Stromal cell of bone marrow (primary cell): ENCODE measurements at places on chromosomes 2 and 18.
A peak's percentile ranks its signal among the peaks of the same experiment; 100 is the strongest.

DNA sequence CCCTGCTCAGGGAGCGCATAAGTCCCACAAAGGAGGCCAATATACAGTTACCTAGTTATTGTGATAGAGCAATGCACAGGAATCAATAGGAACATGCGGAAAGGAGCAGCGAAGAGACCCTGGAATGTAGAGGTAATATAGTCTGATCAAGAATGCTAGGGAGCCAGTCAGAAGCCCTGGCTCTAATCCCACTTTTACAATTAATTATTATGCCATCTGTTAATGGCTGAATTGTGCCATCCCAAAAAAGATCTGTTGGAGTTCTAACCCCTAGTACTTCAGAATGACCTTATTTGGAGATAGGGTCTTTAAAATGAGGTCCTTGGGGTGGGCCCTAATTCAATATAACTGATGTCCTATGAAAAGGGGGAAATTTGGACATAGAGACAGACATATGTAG, 7.7 kb upstream of the SPATS2L start:
- no peak for DNase-seq

DNA sequence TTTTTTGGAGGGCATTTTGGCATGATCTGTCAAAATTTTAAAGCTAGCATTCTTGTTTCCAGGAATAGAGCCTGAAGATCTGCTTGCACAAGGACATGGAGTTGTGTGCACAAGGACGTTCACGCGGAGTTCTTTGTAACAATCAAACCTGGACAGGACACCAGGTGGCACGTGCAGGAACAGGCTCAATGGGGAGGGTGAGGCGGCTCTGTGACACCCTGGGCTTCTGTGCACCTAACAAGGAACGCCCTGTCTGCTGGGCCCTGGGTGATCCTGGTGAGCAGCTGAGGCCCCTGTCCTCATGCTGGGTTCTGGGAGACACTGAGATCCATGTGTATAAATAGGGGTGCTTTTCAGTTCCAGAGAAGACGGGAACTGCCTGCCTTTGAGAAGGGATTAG, 93.1 kb upstream of the PXDN start:
- no peak for DNase-seq

GRCh38 chr18:67359873-67360838, 156.4 kb downstream of the DSEL start:
- peak; percentile 92 for DNase-seq

DNA sequence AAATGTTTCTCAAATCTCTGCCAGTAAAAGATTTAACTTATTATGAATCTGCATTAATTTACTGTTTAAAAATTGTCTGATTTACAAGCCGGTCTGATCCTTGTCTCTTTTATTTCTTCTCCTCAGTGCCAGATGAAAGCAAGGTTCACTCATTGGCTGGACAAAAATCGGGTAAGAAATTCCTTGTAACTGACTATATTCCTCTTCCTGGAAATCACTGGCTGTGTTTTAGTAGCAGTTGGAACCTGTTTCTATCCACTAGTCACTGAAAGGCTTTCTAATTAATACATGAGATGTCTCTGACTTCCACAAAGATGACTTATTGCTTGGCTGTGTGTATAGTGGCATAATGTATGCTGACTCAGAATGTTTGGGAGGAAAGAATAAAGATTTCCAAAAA, 436.6 kb upstream of the NRP2 start:
- DNase-seq = peak; percentile 87

DNA sequence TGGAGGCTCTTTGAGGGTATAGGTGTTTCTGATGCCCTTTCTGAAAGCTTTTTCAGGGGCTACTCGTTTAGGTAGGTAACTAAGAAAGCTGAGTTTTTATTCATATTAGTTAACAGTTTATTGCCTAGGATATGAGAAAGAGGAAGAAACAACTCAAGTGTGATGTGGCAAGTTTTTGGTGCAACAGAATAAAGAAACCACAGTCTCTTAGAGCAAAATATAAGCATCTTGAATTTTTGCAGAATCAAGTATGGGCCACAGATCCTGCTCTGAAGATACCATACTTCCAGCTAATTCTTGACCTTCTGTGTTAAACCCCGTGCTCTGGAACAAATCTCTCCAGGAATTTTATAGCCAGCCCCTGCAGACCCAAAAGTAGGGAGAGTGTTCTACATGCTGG, 147.7 kb upstream of the SLC1A4 start:
- DNase-seq = no peak

DNA sequence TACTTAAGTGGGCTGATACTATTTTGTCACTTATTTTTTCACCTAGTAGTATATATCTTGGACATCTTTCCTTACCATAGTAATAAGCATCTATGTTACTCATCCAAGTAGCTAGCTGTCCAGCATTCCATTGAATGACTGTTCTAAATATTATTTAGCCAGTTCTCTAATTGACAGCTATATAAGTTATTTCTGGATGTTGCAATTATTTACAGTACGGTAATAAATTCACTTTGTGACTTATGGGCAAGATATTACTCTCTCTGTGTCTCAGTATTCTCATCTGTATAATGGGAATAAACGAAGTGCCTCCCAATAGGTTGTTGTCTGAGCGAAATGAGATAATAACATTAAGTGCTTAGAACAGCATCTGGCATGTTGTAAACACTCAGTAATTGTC, 46.6 kb upstream of the AGAP1 start:
- no peak for DNase-seq

GRCh38 chr2:57407772-57408201, 638.8 kb upstream of the VRK2 start:
- no peak for DNase-seq

DNA sequence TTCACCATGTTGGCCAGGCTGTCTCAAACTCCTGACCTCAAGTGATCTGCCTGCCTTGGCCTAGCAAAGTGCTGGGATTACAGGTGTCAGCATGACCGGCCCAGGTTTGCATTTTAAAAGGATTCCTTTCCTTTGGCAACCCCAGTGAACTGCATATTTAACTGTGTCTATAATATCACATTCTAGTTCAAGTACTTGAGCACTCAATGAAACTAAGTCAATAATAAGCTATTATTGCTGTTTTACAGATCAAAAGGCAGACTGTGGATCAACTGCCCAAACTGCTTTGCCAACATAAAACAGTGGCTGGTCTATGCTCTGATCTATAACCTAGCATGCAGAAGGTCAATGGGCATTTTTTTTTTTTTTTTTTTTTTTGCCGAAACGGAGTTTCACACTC, 144.5 kb downstream of the USP34 start:
- no peak for DNase-seq

DNA sequence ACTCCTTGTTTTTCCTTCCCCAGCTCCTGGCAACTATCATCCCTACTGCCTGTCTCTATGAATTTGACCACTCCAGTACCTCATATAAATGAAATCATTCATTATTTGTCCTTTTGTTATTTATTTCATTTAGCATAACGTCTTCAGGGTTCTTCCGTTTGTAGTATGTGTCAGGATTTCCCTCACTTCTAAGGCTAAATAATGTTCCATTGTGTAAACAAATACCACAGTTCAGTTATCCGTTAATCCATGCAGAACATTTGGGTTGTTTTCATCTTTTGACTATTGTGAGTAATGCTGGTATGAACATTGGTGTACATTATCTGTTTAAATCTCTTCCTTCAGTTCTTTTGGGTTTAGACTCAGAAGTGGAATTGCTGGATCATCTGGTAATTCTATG, 18.8 kb downstream of the DYNC2LI1 start:
- no peak for DNase-seq

DNA sequence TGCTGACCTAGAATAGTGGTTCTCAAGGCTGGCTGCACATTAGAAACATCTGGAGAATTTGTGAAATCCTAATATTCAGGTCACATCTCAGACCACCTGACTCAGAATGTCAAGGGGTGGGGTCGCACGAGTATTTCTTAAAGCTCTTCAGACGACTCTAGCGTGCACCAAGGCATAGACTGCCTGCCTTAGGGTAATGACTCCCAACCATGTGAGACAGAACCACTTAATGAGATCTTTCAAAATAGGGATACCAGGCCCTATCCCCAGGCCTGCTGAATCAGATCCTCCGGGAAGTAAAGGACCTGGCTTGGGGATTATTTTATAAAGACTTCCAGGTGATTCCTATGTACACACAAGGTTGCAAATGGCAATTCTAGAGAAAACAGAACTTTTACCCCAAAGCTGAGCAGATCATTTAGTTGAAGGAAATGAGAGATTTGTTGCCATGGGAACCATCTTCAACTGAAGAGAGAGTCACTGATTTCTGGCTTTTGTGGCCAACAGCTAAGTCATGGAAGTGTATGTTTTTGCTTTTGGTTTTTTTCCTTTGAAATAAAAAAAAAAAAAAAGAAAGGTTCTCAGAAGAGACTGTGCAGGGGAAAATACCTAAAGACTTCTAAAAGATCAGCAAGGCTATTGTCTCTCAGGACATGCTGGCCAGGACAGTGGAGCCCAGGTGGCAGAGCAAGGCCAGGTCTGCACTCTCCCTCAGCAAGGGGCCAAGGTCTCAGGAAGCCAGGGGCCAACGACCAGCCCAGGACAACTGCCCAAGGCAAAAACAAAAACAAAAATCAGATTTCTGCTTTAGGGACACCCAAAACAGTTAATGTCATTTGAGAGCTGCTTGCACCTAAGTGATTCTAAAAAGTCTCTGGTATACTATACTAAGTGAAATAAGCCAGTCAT, 15.3 kb upstream of the LOXHD1 start:
- peak; percentile 76 for DNase-seq

DNA sequence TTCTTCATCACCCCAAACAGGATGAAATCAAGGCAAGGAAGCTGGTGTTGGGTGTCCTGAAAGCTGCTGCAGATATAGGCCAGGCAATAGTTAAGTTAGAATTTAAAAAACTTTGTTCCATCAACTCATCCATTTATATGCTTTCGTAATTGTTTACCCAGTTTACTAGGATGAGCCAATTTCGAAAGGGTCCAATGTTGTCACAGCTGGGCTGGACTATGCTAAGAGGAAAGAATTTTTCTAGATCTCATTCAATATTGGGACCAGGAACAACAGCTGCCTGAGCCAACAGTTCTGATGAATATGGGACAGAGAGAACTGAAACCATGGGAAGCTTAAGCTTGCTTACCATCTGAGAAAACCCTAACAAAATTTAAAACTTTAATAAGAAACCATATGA, 21.6 kb upstream of the SP3 start:
- peak; percentile 14 for DNase-seq

GRCh38 chr2:219949053-219949452, 321.6 kb downstream of the SLC4A3 start:
- DNase-seq = no peak

DNA sequence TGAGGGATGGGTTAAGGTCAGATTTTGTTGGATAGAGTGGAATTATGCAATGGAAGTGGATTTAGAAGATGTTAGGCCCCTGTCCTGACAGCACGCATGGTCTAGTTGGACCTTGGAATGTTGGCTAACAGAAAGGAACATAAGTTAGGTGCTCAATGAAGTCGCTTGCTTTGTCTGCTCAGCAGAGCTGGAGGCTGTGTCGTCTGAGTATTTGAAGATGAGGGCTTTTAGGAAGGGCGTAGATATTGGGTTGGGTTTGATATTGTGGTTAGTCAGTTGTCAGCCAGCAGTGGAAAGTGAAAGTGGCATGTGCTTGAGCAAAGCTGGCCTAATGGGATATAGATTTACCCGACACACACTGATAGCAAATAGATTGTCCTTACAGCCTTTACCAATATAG, 239.3 kb downstream of the PRKCE start:
- no peak for DNase-seq

GRCh38 chr2:99377879-99378278, 40.7 kb downstream of the EIF5B start:
- no peak for DNase-seq

GRCh38 chr2:19673213-19673791, 228.5 kb downstream of the TTC32 start:
- no peak for DNase-seq

GRCh38 chr2:152423684-152424083, 88.7 kb downstream of the FMNL2 start:
- no peak for DNase-seq

DNA sequence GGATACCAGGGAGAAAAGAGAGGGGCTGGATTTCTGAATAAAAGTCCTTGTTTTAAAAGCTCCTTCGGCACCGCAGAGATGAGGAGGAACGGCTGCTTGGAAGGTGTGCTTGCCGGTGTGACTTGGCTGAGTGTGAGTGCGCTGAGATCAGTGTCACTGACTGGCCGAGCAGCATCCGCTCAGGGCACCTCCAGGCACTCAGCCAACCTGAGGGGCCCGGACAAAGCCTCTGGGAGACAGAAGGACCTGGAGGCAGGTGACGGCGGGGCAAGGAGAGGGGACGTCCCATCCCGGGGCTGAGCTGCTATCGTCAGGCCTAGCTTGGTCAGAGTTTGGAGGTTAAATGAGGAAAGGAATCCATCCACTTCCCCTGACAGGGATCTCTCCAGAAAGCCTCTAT, 16.8 kb upstream of the ALLC start:
- DNase-seq = no peak

GRCh38 chr2:40284797-40285196, 167.1 kb downstream of the SLC8A1 start:
- DNase-seq = peak; percentile 54

DNA sequence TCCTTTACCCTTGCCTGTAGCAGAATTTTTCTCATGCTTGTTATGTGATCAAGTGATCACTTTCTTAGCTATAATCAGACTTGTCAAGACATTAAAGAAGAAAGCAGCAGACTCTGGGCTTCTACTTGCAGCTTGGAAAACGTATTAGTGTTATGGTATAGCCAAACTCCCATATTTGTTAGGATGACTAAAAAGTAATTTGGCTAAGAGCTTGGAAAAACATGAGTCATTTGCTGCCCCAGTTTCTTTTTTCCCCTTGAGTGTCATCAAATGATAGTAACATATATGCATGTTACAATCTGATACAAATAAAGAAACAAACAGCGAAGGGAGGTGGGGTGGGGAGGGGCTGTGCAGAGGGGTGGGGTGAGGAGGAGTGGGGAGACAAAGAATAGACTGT, 155.5 kb downstream of the IKZF2 start:
- peak; percentile 56 for DNase-seq

DNA sequence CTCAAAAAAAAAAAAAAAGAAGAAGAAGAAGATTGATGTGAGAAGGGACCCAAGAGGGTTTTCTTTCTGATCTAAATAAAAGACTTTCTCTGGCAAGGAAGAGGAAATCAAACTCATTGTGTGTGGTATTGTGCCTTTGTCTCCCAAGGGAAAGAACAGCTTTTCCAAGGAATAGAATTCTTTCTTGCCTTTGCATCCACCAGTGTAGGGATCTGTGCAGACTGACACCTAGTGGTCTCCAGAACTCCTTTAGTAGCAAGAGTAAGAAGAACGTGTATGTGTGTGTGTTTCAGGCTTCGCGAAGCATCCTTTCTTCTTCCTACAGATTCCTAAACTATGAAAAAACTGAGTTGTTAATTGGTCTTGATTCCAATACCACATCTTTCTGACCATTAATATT, 33.5 kb upstream of the CRIM1 start:
- DNase-seq = peak; percentile 38

- DNase-seq = no peak
Measured at GRCh38 chr2:196336715-196337114, 165.3 kb upstream of the STK17B start.

- no peak for DNase-seq
Measured at GRCh38 chr2:169693360-169693759, 845 bp downstream of the CFAP210 start.
